ENCODE measurements at places on chromosomes 11 and 22. TPM values are rescaled to one million over a fixed set of nuclear protein-coding genes. Genes with fewer than 3 reads are reported as not detected.

- H3K36me3 ChIP-seq, result no peaks in the 10 kb centered on the region
- peaks cover 5% of the 10 kb centered on the region for H3K4me1 ChIP-seq
- peaks cover 34% of the 10 kb centered on the region for H3K27me3 ChIP-seq
- H3K27ac ChIP-seq, result no peak within 1 kb of the TSS
- H3K4me3 ChIP-seq, result no peak within 1 kb of the TSS
- no peak for DNase-seq
Observed at GRCh38 chr11:6320411-6321155, at the start of gene CAVIN3. TSS of gene CAVIN3 (minus strand) at chr11:6320501. CDS start at chr11:6320476, 25 bp downstream.

GRCh38 chr11:107564877-107565218 lies 687 bp downstream of the ALKBH8 start:
- peak overlapping the region; percentile 71 for H3K27ac ChIP-seq
- no peak for DNase-seq
- no peaks in the 10 kb centered on the region for H3K27me3 ChIP-seq
- H3K4me3 ChIP-seq, result peak overlapping the region; percentile 88
- H3K4me1 ChIP-seq, result peaks cover 37% of the 10 kb centered on the region

KRTAP5-3 gene
- not detected for total RNA-seq

OR4A16 gene
- total RNA-seq, result not detected

- H3K27me3 ChIP-seq, result no peaks in the 10 kb centered on the region
- peaks cover 21% of the 10 kb centered on the region for H3K36me3 ChIP-seq
- no peak overlapping the region for H3K4me3 ChIP-seq
- peak overlapping the region; percentile 63 for H3K27ac ChIP-seq
- peak; percentile 90 for DNase-seq
- peaks cover 56% of the 10 kb centered on the region for H3K4me1 ChIP-seq
Observed at GRCh38 chr22:17797721-17798559, 23.7 kb upstream of the BID start.

GRCh38 chr11:115739878-115740277 lies 235.7 kb upstream of the CADM1 start:
- no peak for DNase-seq
- no peaks in the 10 kb centered on the region for H3K4me1 ChIP-seq
- H3K27me3 ChIP-seq, result no peaks in the 10 kb centered on the region
- no peak overlapping the region for H3K4me3 ChIP-seq

DNA sequence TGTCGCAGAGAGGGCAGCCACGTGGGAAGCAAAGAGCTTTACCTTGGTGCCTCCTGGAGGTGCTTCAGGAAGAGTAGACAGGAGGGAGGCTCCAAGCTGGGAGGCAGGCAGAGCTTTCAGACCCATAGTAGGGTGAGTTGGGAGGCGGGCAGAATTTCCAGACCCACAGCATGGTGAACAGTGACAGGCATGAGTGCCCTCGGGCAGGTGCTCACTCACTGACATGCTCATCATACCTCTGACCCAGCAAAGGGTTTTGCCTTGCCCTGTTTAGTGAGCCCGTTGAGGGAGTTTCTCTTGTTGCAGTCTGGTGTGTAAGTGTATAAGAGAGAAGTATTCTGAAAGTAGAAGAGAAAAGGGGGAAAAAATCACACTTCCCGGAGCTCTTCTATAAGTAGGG lies 86.4 kb upstream of the NTM start:
- H3K36me3 ChIP-seq, result no peaks in the 10 kb centered on the region
- H3K4me1 ChIP-seq, result no peaks in the 10 kb centered on the region
- no peak overlapping the region for H3K4me3 ChIP-seq
- H3K27me3 ChIP-seq, result no peaks in the 10 kb centered on the region

SF3B2 gene
- 214 TPM for total RNA-seq

- no peaks in the 10 kb centered on the region for H3K27me3 ChIP-seq
- H3K4me3 ChIP-seq, result no peak overlapping the region
- DNase-seq, result no peak
- H3K27ac ChIP-seq, result no peak overlapping the region
- no peaks in the 10 kb centered on the region for H3K4me1 ChIP-seq
Observed at GRCh38 chr11:116865696-116866095, 28.3 kb upstream of the APOA1 start.

CHRDL2 gene
- not detected for total RNA-seq

DNA sequence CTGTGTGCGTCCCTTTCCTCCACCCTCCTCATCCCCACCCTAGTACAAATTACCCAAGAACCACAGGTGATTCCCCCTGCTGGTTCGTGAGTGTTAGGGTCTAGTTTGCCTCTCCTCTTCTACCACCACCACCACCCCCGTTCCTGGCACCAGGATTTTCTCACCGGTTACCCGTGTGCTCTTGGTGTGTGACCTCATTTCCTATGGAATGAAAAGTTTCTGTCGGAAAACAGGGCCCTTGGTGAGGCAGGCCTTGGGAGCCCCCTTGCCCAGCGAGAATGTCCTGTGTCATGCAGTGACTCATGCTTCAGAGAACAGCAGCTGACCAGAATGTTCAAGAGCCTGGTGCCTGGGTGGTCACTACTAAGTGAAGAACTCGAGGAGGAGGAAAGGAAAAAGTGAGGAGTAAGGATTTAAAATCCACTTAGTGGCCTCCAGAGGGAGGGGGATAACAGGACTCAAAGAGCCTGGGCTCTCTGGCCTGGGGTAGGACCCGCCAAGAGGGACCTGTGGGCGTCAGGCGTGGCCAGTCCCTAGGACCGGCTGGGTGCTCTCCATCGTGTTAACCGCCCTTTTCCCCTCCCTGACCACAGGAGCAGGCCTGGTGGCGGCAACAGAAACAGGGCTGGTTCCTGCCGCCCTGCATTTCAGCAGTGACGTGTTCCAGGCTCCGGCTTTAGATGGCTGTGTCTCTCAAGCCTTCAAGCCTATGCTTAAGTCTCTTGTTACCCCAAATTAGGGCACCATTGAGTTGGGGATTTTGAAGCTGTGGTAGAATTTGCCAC lies 30.2 kb downstream of the C22orf31 start:
- H3K27me3 ChIP-seq, result no peaks in the 10 kb centered on the region
- peaks cover 8% of the 10 kb centered on the region for H3K4me1 ChIP-seq
- H3K4me3 ChIP-seq, result no peak overlapping the region
- DNase-seq, result no peak

DNA sequence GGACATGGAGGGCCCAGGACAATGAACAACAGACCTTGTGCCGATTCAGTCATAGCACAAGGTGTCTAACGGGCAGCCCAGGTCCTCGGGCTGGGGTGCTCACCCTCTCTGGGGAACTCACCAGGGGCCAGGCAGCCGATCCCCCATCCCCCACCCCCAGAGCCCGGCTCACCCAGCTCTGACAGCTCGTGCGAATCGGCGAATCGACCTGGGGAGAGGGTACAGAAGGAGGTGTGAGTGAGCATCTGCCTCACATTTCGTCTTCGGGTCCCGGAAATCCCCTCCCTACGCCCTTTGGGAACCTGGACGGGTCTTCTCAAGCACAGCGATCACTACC lies 423 bp downstream of the PEX16 start:
- DNase-seq, result no peak
- H3K27ac ChIP-seq, result peak overlapping the region; percentile 95
- peaks cover 2% of the 10 kb centered on the region for H3K36me3 ChIP-seq
- peak overlapping the region; percentile 68 for H3K4me3 ChIP-seq
- H3K27me3 ChIP-seq, result no peaks in the 10 kb centered on the region
- H3K4me1 ChIP-seq, result peaks cover 44% of the 10 kb centered on the region

DNA sequence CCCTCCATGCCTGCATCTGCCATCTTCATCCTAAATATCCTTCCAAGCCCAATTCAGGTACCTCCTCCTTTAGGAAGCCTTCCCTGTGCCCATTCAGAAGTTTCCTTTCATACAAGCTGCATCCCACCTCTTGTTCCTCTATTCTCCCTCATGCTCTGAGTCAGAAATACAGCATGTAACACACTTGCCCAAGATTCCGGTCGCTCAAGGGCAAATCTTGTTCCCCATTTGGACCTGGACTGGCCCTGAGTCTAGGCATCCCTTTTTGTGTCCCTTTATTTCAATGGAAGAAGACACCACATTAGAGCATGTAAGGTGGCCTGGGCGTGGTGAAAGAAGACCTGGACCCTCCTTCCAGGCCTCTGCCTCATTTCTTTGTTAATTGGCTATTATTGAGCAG lies 38.5 kb downstream of the RTL6 start:
- DNase-seq, result no peak
- H3K36me3 ChIP-seq, result no peaks in the 10 kb centered on the region
- peaks cover 6% of the 10 kb centered on the region for H3K4me1 ChIP-seq
- H3K4me3 ChIP-seq, result no peak overlapping the region
- no peak overlapping the region for H3K27ac ChIP-seq

FAM180B gene
- 0.20 TPM for total RNA-seq

- no peak overlapping the region for H3K4me3 ChIP-seq
- H3K27me3 ChIP-seq, result no peaks in the 10 kb centered on the region
- peaks cover 5% of the 10 kb centered on the region for H3K36me3 ChIP-seq
- H3K27ac ChIP-seq, result peak overlapping the region; percentile 26
Observed at GRCh38 chr11:3942956-3943497, 87.6 kb downstream of the STIM1 start.

- peak overlapping the region; percentile 81 for H3K27ac ChIP-seq
- H3K36me3 ChIP-seq, result no peaks in the 10 kb centered on the region
- peak overlapping the region; percentile 85 for H3K4me3 ChIP-seq
- H3K27me3 ChIP-seq, result no peaks in the 10 kb centered on the region
- DNase-seq, result peak; percentile 52
Observed at GRCh38 chr11:110430267-110431050, 711 bp downstream of the FDX1 start.

- H3K27me3 ChIP-seq, result no peaks in the 10 kb centered on the region
- no peaks in the 10 kb centered on the region for H3K4me1 ChIP-seq
- no peaks in the 10 kb centered on the region for H3K36me3 ChIP-seq
- H3K27ac ChIP-seq, result no peak overlapping the region
- DNase-seq, result no peak
- H3K4me3 ChIP-seq, result no peak overlapping the region
Observed at GRCh38 chr11:57396744-57397143, 6.3 kb upstream of the PRG2 start.

CLMP gene
- total RNA-seq, result not detected

DNA sequence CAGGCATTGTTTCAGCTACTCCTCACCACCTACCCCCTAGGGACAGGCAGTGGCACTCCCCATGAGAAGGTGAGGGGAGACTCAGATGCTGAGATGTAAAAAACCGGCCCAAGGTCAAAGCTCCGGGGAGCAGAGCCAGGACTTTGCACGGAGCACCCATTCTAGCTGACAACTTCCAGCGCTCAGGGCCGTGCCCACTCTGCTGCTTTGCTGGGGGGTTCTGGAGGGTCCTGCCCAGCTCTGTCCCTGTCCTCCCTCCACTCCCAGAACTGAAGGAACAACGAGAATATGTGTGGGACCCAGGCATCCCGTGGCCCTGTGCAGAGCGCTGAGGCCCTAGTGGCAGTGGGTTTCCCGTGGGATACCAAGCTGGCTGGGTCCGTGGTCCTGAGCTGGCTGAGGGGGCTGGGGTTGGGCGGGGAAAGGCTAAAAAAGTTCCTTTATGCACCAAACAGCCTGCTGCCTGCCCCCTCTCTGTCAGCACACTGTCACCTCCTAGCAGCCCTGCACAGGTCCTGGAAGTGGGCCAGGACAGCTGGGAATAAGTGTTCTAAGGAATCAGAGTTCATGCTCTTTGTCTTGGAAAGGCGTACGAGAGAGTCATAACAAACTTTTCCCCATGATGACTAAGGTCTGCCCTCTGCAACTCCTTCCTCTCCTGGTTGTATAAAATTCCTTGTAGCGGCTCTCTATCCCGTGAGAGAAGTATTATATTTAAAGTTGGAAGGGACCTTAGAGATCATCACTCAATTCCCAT lies 1.9 kb downstream of the MS4A10 start:
- no peaks in the 10 kb centered on the region for H3K27me3 ChIP-seq
- no peak overlapping the region for H3K4me3 ChIP-seq
- H3K27ac ChIP-seq, result no peak overlapping the region
- no peaks in the 10 kb centered on the region for H3K36me3 ChIP-seq
- DNase-seq, result no peak
- H3K4me1 ChIP-seq, result no peaks in the 10 kb centered on the region

TTC28 gene
- total RNA-seq, result 5.2 TPM

TRIM3 gene
- 20.1 TPM for total RNA-seq

DNA sequence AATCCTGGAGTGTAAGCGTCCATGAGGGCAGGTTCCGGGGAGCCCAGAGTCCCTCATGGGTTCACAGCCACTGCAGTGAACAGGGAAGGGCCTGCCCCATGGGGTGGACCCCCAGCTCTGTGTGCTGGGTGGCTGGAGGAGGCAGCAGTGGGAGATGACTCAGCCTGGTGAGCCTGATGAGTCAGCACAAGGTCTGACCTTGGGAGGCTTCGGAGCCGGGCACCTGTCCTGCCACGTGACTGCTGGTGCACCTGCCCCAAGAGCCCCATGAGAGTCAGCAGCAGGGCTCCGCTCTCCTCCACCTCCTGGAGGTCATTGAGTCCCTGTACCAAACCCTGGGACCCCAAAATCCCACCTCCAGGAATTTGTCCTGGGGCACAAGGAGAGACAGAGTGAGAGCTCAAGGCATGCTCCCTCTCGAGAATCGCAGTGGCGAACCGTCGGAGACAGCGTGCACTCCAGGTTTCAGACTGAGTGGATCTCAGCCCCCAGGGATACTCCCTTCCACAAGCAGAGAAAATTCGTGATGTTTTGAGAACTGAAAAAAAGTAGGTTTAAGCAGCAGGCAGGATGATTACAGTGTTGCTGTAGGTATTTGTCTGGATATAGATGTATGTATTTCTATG lies 1221.7 kb downstream of the BRD1 start:
- no peak for DNase-seq
- H3K4me1 ChIP-seq, result no peaks in the 10 kb centered on the region
- H3K27me3 ChIP-seq, result no peaks in the 10 kb centered on the region
- no peak overlapping the region for H3K27ac ChIP-seq

TRPM5 gene
- total RNA-seq, result not detected

FAM83F gene
- total RNA-seq, result 0.10 TPM

RASD2 gene
- total RNA-seq, result 0.07 TPM

- H3K4me1 ChIP-seq, result no peaks in the 10 kb centered on the region
- H3K27me3 ChIP-seq, result no peaks in the 10 kb centered on the region
Observed at GRCh38 chr11:106990331-106990730, 27.9 kb downstream of the GUCY1A2 start.

- no peak overlapping the region for H3K27ac ChIP-seq
- no peaks in the 10 kb centered on the region for H3K36me3 ChIP-seq
- peaks cover 20% of the 10 kb centered on the region for H3K4me1 ChIP-seq
- DNase-seq, result no peak
Observed at GRCh38 chr22:37317698-37318210, 35.4 kb downstream of the CYTH4 start.

- no peak overlapping the region for H3K4me3 ChIP-seq
- H3K4me1 ChIP-seq, result no peaks in the 10 kb centered on the region
- H3K27me3 ChIP-seq, result no peaks in the 10 kb centered on the region
- no peak overlapping the region for H3K27ac ChIP-seq
- peaks cover 1% of the 10 kb centered on the region for H3K36me3 ChIP-seq
Observed at GRCh38 chr11:35792846-35793192, 130.2 kb downstream of the TRIM44 start.

DNA sequence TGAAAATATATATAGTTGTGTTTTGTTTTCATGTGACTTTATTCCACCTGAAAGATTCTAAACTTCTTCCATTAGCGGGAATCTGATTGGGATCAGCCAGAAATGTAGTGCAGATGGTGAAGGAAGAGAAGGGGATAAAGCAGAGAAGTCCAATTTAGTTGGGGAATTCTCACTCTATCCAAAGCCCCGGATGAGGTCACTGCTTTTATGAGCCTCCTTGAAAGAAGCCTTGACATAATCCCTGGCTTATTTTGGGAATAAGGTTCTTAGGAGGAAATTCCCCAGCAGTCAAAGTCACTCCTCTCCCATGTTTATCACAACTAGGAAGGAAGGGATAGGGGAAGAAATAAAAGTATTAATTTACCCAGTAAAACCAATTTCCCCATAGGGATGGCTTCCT lies 41.1 kb downstream of the OSBP start:
- H3K4me1 ChIP-seq, result no peaks in the 10 kb centered on the region
- peaks cover 36% of the 10 kb centered on the region for H3K36me3 ChIP-seq
- no peak overlapping the region for H3K4me3 ChIP-seq

Data from B cell (primary cell).